ENCODE measurements at places on chromosomes 12 and 14.

DNA sequence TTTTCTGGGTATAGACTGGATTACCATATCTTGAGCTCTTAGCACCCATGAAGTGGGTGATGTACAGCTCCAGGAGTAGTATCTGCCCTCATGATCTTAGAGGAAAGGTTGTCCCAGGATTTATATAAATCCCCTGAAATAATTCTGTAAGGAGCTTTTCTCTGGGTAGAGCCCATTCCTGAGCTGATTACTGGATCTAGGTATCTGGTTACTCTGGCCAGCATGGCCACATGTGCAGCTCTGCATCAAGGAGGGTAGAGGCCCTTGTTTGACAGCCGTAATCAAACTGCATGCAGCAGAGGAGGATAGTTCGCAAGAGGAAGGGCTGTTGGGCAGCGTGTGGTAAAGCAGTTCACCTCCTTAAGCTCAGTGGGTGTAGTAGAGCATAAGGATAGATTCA lies 8.5 kb downstream of the COX14 start:
- no peak for DNase-seq

GRCh38 chr14:80134321-80134720 lies 77.0 kb downstream of the DIO2 start:
- DNase-seq: no peak

GRCh38 chr12:73514672-73515071 lies 1023.0 kb upstream of the ATXN7L3B start:
- DNase-seq: no peak

- no peak for DNase-seq
These were observed 6.5 kb upstream of the TMBIM4 start for GRCh38 chr12:66176105-66176900.

GRCh38 chr14:92496191-92496857 lies 17.3 kb upstream of the RIN3 start:
- no peak for DNase-seq

DNA sequence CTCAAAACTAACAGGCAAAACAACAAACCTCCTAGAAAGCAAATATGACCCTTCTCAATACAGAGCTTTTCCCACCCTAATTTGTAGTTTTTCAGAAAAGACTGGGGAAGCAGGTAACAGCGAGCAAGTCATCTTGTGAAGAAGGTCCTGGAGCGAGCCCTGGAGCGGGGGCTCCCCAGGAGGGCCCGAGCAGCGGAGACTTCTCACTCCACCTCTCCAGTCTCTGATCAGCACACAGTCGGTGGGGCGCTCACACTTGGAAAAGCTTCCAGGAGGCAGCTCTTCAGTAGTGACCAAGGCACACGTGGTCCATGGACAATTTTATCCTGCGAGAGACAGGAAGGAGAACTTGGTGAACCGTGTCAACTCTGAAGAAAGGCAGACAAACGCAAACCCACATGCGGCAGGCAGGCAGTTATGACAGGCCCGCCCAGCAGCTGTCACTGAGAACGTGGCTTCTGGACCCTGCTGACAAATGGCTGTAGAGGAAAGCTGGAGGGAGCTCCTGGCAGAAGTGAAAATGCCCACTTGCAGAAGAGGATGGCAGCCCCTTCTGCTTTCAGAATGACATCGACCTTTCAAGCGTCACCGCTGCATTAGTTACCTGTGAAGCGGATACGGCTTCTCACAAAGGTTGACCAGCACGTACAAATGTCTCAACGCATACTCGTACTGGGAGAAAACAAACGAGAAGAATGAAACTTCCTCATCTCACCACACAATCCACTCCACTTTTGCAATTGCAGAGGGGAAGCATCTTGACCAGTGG lies 44.2 kb downstream of the LGMN start:
- DNase-seq: no peak

DNA sequence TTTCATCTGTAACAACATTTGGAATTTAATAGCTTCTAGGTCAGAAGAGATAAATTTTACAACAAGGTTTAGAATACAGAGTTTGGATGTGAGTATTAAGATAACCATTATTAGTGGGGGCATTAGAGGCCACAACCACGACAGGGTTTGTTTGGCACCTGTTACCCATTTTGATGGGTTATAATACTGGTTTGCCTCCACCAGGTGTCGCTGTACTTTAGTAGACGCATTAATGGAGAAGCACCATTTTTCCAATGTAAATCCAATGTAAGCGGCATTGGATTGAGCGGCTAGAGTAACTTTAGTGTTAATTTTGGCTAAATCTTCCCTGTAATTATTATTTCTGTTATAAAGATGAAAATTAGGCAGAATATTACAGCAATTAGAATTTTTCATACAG lies 136.2 kb downstream of the SLCO1B3 start:
- peak; percentile 19 for DNase-seq

GRCh38 chr12:71011261-71011660 lies 90.7 kb upstream of the PTPRR start:
- peak; percentile 39 for DNase-seq

DNA sequence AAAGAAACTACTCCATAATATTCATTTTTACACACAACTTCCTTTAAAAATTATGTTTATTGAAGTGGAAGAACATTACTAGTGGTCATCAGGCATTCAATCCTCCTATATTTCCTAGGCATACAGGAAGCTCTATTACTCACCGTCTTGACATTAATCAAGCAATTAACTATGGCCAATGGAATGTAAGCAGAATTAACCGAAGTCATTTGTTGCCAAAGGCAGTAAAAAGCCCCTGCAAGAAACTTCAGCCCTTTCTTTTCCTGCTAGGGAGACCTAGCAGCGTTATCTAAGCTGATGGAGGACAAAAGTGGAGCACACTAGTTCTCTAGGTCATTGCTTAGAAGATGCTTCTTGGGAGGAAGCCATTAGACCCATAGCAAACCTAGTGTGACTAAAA lies 399.6 kb downstream of the KCNH5 start:
- no peak for DNase-seq

DNA sequence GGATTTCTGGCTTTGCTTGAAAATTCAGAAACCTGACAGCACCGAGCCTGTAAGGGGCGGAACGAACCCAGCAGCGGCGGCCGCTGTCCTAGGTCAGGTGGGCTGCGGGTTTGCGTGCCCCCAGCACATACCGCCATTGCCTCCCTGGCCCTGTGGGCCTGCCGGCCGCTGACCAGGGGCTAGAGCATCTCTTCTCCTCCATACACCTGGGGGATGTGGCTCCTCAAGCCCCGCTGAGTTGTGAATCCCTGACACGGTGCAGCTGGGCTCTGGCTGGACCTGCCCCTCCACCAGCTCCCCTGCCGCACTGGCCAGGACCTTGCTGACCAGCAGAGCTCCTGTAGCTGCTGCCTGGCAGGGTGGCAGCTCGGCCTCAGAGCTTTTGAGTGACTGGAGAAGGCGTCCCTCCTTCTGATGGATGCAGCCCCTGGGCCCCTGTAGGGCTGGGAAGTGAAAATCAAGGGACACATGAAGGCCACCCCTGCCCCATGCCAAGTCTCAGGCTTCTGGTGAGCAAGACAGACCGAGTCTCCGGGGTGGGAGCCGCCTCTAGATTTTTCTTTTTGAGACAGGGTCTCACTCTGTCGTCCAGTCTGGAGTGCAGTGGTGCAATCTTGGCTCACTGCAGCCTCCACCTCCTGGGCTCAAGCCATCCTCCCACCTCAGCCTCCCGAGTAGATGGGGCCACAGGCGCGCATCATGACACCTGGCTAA lies 184.9 kb upstream of the SFSWAP start:
- DNase-seq: no peak

DNA sequence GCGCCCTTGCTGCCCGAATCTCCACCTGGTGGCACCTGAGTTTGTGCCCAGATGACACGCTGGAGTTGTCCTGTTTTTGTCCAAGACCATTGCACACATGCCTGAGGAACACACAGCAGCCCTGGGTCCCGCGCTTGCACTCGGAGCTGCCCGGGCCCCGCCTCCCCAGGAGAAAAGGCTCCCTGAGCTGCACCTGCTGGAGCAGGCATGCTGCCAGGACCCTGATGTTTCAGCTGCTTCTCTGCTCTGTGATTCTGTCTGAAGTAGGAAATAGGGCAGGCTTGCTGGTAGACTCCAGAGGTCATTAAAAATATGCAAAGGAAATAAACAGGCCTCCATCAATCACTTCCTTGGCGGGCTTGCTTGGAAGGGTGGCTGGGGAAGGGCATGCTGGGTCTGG lies 271.6 kb downstream of the CACNA1C start:
- no peak for DNase-seq

DNA sequence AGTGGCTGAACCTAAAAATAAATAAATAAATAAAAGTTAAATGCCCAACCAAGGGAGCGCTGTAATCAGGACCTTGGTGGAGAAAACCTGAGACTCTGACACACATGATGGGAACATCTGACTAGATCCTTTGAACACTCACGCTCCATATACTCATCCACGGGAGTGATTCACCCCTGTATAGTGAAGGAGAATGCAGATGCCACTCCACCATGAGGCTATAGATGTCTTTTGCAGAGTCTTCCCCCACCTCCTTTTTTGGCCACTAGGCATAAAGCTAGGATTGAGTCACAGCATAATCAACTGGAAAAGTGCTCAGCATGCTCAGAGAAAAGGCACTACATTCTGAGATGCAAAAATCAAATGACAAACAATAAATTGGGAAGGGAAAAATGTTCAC lies 19.0 kb downstream of the ADAM20 start:
- peak; percentile 11 for DNase-seq

- DNase-seq: no peak
These were observed 12.1 kb downstream of the NKX2-1 start for GRCh38 chr14:36507847-36508417.

GRCh38 chr12:66288121-66288520 lies 14.2 kb upstream of the HELB start:
- DNase-seq: no peak

GRCh38 chr14:75234173-75235115 lies 44.2 kb upstream of the FOS start:
- no peak for DNase-seq

- DNase-seq: no peak
These were observed 47.0 kb upstream of the KCNA5 start for GRCh38 chr12:4996714-4997113.

- no peak for DNase-seq
These were observed 19.8 kb upstream of the CABP1 start for GRCh38 chr12:120620624-120621023.

- DNase-seq: no peak
These were observed 287.5 kb downstream of the FLRT2 start for GRCh38 chr14:85817430-85817829.

DNA sequence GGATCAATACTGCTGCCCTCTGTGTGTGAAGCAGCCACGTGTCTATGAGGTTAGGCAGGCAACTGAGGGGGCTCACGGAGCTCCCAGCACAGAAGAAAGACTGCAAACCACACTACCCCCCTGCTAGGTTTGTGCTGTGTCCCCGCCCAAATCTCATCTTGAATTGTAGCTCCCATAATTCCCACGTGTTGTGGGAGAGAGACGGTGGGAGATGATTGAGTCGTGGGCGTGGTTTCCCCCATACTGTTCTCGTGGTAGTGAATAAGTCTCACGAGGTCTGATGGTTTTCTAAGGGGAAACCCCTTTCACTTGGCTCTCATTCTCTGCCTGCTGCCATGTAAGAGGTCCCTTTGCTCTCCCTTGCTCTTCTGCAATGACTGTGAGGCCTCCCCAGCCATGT lies 68.6 kb downstream of the ACTN1 start:
- DNase-seq: no peak

GRCh38 chr14:23773981-23774380 lies 137.8 kb downstream of the DHRS2 start:
- no peak for DNase-seq

- no peak for DNase-seq
These were observed 107.1 kb downstream of the PAX9 start for GRCh38 chr14:36768638-36769337.

DNA sequence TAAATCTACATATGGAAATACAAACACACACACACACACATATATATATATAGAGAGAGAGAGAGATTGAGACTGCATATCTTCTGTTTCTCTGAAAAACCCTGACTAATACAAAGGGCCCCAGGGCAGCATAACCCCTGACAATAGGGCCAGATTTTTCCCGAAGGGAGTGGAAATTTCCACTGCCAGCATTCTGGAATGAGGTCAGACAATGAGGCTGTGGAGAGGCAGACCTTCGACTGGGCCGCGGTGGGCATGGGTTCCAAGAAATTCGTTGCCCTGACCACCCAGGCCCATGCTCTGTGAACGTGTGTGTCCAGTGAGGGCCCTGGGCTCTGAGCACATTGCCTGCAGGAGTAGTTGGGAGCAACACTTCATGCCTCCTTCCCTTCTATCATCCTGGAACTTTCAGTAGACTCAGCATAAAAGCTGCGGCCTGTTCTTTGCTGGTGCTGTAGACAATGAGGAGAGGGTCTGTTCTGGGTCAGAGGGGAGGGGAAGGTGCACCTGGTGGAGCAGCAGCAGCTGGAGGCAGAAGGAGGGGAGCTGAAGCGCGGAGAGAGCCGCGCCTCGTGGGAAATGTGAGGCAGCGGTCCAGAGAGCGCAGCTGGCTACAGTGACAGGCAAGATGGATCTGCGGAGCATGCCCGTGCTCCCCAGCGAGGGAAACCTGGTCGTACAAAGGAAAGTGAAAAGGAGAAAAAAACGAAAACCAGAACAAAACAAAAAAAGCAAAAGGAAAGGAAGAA lies 25.6 kb upstream of the CCDC60 start:
- DNase-seq: no peak

GRCh38 chr14:102822311-102822863 lies 45.1 kb downstream of the TRAF3 start:
- peak; percentile 10 for DNase-seq

GRCh38 chr12:124157406-124157805 lies 137.5 kb upstream of the RFLNA start:
- DNase-seq: no peak

GRCh38 chr12:78240827-78241226 lies 410.1 kb downstream of the NAV3 start:
- DNase-seq: no peak

DNA sequence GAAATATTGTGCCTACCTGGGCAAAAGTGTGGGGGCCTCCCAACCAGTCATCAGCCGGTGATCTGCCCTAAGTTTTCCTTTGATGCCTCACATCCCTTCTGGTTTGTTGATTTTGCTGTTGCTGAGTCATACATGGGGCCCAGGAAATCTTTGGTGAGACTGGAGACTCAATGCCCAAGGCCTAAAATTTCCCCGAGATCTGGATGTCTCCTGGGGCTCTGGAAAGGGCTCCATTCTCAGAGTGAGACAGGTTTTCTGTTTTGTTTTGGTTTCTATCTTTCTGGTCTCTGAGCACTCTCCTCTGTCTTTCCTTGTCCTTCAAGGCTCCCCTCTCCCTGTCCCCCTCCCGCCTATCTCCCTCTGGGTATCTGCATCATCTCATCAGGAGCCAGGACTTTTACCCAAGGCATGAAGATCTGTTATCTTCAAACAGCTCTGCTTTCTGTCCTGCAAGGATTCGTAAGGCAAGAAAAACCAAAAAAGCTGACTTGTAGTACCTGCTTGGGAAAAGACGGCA lies 152.8 kb upstream of the MAX start:
- DNase-seq: no peak

GRCh38 chr12:86711731-86712130 lies 455.5 kb upstream of the MGAT4C start:
- no peak for DNase-seq

DNA sequence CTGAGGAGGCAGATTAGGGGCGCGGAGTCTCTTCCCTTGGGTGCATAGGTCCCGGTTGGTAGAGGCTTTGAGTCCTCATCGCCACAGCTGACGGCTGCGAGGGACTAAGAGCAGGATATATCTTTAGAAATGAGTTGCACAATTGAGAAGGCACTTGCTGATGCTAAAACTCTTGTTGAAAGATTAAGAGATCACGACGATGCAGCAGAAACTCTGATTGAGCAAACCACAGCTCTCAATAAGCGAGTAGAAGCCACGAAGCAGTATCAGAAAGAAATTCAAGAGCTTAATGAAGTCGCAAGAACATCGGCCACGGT lies 22.1 kb downstream of the SPATS2 start:
- no peak for DNase-seq

- DNase-seq: no peak
These were observed 171.5 kb upstream of the PRICKLE1 start for GRCh38 chr12:42761086-42761485.

All from HS-5 (cell line).